Stimulated activated CD4-positive, alpha-beta T cell treated with anti-CD3 and anti-CD28 coated beads, Interleukin-2, amount 100 ng/mL, for 24 hours (primary cell): ENCODE measurements at places on chromosomes 5 and 9.

GRCh38 chr9:14051419-14051818 lies 262.5 kb downstream of the NFIB start:
- DNase-seq = no peak

DNA sequence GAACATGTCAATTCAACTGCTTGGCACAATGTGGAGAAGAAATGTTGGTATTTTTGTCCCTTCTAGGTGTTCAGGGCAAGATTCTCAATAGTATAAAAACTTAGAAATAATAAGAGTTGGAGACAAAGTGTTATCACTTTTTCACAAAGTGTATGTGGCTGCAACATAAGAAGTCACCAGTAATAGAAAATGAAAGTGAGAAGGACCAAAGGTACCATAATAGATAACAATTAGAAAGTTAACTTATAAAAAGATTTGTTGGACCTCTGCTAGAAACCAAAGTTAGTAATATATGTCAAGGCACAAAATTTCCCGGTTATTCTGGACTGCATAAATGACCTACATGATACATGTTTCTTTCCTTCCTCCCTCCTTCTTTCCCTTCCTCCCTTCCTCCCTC lies 1535.3 kb downstream of the EFNA5 start:
- no peak for DNase-seq

DNA sequence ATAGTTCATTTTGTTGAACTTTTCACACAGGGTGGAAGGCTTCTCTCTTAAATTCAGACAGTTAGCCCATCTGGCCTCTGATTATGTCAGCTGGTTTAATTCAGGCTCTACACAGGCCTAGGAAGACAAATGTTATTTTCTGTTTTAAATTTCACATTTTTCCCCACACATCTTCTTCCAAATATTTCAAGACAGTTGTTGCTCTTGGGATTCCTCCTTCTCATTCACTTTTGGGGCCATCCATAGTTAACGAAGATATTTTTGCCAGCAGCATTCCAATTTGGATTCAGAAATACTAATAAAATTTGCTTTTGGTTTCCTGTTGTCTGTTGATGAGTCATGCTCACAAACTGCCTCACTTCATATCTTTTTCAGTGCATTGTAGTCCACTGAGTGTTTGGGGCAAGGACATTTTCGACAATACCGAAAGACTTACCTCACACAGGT lies 475.4 kb downstream of the DMAC1 start:
- no peak for DNase-seq

DNA sequence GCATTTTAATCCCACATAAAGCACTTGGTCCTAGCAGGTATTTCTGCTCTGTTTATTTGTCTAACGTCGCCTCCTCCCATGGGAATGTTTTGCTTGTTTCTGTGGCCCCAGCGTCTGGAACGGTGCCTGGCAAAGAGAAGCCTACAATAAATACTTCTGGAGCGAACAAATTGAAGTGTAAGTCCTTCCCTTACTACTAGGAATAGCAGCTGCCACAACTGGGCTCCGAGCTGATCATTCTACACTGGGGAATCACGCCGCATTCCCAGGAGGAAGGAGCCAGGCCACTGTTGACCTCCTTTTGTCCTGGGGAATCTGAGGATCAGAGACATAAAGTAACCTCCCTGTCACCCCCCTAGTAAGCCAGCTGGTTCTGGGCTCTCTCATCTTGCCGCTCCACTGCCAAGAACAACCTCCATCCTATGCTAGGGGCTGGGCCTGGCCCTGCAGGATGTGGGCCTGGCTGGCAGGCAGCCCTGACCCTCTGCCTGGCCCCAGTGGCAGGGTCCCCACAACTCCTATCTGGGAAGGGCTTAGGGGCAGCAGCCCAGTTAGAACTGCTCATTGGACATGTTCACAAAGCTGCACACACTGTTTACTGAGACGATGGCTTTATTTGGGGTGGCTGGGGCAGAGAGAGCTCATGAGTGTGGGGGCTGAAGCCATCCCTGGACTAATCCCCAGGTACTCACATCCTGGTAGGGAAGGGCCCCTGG lies 82.8 kb downstream of the GTF3C4 start:
- no peak for DNase-seq

DNA sequence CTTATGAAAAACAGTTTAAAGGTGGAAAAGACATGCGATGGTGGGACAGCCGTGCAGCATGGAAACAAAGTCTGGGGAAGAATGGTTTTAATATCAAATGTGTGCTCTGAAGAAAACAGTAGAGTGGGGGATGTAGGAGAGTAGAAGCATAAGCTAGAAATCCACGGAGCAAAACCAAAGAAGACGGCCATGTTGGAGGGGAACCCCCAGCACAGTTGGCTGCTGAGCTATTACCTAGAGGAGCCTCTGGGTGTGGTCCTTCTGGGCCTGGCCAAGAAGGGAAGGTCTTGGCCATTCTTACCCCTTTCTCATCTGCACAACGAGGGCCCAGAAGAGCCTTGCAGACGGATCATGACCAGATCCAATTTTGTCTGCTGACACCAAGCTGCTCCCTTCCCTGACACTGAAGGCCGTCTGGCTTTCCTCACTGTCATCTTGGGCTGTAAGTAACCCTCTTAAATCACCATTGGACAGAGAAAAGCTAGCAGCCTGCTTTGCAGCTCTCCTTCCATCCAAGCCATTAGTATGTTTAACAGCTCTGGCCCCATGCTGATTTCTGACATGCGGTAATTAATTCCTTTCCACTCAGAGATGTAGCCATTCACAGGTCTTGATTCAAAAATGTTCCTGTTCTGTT lies 189.5 kb downstream of the SEC61B start:
- no peak for DNase-seq
